ENCODE measurements at places on chromosomes 12 and 14.

GRCh38 chr14:100735271-100735670 is 8.6 kb downstream of the DLK1 start:
- DNase-seq, result no peak

DNA sequence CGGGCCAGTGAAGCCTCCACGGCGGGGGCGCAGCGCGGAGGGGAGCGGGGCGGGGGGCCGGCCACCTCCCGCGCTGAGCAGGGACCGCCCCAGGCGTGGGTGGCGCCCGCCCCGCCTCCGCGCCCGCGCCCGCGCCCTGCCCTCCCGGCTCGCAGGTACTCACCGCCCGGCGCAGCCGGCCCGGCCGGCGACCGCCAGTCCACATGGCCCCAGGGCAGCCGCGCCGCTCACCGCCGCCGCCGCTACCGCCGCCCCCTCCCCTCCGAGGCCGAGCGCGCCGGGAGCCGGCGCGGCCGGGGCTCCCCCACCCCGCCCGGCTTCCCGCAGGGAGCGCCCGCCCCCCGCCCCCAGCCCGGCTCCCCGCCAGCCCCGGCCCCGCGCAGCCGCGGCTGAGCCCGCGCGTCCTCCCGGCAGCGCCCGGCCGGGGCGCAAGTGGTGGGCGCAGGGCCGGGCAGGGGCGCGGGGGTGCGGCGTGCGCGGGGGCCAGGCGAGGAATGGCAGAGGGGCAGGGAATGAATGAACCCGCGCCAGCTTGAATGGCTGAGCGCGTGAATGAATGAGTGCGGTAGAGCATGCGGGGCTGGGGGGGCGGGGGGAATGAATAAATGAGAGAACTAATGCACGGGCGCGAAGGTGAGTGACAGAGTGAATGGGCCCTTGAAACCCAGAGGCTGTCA is at the start of gene BEGAIN:
Gene BEGAIN (minus strand): TSS at position 332 of the 677 bp plus-strand sequence. CDS start 127 bp downstream, at position 205.
- no peak for DNase-seq

DNA sequence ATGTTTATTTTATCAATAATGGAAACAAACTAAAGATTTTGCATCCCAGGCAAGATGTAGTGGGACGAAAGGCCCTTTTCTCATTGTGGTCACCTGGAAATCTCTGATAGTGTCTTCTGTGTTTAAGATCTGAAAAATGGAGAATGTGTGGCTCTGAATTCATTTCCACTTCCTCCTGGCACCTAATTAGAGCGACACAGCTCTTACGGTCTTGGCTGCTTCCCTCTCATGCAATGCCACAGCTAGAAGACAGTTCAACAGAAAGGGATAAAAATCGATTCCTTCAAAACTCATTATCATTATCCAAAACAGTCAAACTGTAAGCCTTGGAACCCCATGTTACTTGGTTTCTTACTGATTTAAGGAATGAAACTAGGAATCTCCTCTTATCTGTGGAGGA is 9.3 kb downstream of the ST8SIA1 start:
- DNase-seq, result no peak

- DNase-seq, result no peak
These were observed 1.6 kb upstream of the RPL10L start for GRCh38 chr14:46653031-46653755.

DNA sequence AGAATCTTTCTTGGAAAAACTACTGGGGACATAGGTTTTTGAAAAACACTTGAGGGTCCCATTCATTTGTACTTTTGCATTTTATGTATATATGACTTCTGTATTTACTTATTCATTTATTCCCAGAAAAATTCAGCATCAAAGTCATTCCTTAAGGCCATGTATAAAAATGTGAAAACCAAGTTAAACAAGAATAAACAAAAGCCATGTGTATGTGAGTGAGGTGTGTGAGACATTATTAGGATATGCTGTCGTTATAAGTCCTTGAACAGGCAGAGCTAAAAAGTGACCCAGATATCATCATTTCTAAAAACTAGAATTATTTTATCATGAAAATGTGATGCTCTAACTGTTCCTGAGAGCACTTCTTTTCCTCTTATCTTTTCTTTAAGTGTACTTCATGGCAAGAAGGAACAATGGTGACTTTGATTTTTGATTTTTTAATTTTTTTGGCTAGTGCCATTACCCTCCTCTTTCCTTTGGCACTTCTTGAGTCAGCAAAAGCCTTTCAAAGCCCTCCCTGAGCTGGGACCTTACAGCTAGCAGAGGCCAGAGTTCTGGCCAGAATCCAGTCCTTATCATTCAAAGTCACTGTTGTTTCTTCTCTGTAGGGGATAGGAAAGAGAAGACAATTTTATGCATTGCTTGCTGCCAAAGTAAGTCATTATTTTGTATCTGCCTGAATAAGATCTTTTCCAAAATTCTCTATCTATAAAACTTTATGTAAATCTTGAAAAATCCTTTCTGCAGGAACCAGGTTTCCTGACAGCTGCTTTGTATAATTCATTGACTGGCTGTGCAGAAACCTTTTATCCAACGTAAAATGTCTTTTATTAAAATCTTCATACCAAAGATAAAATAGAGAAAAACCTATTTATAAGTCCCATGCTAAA is 419.7 kb upstream of the PRICKLE1 start:
- no peak for DNase-seq

DNA sequence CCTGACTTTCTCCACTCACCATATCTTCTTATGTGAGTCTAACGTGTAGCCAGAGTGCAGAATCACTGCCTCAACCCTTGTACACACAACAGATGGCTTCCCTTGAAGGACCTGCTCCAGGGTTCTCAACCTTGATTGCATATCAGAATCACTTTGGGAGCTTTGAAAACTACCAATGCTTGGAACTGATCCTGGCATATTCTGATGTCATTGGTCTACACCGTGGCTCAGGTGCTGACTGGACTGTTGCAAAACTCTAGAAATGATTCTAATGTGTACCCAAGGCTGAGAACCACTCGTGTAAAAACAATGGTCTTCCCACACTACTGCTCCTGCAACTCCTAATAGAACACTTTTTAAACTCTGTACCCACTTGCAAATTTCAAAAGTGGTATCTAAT is 18.5 kb downstream of the TMEM132D start:
- no peak for DNase-seq

DNA sequence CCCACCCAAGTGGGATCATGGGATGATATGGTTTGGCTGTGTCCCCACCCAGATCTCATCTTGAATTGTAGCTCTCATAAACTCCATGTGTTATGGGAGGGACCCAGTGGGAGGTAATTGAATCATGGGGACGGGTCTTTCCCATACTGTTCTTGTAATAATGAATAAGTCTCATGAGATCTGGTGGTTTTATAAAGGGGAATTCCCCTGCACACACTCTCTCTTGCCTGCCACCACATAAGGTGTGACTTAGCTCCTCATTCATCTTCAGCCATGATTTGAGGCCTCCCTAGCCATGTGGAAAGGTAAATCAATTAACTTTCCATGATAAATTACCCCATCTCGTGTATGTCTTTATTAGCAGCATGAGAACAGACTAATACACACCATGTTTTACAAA is 109.2 kb downstream of the IGF1 start:
- no peak for DNase-seq

- DNase-seq, result no peak
These were observed 760 bp upstream of the MED13L start for GRCh38 chr12:116278279-116278626.

DNA sequence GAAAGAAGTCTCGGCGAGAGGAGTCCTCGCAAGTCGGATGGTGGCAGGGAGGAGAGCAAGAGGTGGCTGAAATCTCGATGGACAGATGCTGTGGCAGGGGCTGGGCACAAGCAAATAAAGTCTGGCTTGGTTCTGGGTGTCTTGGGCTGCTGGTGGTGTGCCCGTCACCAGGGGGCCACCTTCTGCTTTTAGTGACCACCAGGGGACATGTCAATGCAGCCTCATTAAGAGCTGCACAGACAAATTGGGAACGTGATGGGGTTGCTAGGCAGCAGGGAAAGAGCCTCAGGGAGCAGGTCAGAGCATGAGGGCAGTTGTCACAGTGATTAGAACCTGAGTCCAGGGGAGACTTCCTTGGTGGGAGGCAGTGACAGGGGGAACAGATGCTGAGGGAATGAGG is 44.0 kb downstream of the LRRC74A start:
- no peak for DNase-seq

- no peak for DNase-seq
These were observed 1.4 kb downstream of the TNS2 start for GRCh38 chr12:53051058-53051880.

DNA sequence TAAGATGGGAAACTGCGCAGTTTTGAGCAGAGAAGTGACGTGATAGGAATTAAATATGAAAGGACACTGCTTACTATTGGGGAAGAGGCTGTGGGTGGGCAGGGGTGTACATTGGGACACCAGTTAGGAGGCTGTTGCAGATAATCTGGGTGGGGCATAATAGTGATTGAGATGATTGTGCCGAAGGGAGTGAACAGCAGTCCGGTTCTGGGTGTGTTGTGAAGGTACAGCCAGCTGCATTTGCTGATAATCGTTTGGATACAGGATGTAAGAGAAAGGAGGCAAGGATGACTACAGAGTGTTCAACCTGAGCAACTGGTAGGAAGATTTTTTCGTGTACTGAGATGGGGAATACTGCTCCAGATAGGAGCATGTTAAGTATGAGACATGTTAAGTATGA is 205.2 kb upstream of the NEDD1 start:
- no peak for DNase-seq

GRCh38 chr12:68958322-68958721 is 25.4 kb upstream of the CPM start:
- DNase-seq, result no peak

- no peak for DNase-seq
These were observed 53.1 kb downstream of the GUCY2C start for GRCh38 chr12:14643251-14643650.

- no peak for DNase-seq
These were observed 30.5 kb upstream of the CCND2 start for GRCh38 chr12:4243091-4243490.

GRCh38 chr12:116323406-116324386 is 46.2 kb upstream of the MED13L start:
- no peak for DNase-seq

DNA sequence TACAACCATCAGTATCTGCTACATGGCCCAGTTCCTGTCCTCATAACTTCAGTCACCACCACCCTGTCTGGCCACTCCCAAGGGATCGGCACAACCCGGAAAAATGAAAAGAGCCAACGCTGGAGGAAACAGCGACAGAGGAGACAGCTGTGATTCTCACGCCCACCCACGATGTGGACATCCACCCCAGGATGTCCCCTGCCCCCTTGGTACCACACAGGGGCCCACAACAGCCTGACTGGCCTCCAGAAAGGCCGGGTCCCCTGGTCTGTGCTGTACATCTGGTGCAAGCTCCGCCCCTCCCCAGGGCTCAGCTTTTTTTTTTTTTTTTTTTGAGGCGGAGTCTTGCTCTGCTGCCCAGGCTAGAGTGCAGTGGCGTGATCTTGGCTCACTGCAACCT is 12.5 kb downstream of the RPS6KL1 start:
- DNase-seq, result no peak

DNA sequence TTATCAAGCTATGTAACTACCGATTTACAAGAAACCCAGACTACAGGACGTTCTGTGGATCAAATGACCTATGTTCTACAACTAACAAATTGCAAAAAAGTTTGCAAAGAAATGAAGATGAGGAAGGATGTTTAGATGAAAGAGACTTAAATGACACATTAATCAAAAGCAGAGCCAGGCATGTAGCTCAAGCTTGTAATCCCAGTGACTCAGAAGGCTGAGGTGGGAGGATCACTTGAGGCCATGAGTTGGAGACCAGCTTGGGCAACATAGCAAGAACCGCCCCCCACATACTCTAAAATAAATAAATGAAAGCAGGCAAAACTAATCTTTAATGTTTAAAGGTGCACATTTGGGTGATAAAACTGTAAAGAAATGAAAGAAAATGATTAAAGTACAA is 331.9 kb downstream of the BTG1 start:
- DNase-seq, result no peak

GRCh38 chr12:131368668-131369071 is 342.2 kb upstream of the SFSWAP start:
- DNase-seq, result no peak

DNA sequence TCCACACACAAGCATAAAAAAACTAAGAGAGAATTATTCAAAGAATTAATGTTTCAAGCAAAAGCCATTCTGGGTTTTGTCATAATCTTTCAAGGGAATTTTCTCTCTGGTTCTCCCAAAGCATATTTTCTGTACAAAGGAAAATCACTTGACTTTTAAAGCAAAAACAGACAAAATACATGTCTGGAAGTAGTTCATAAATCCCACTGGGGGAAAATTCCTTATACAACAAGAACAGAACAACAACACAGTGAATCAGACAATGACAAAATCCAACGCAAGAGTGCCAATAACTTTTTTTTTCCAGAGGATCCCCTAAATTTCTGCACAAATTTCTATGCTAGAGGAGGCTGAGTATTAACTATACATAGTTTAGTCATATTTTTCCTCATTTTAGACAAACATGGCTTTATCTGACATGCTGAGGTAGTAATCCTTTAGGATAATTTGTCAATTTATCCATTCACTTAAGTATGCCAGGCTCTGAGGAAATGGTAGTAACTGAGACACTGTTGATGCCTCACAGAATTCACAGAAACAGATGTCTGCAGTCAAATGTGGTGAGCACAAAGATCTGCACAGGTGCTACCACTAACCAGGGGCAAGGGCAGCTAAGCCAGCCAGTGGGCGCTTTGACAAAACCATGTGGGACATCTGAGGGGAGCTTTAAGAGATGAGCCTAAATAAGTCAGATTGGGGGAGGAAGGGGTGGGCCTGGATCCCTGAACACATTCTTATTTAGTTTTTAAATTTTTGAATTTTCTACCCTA is 38.0 kb downstream of the GRIP1 start:
- no peak for DNase-seq

- no peak for DNase-seq
These were observed 666.5 kb downstream of the FLRT2 start for GRCh38 chr14:86196471-86196870.

- no peak for DNase-seq
These were observed 159.5 kb downstream of the ZFP36L1 start for GRCh38 chr14:68633131-68633991.

- no peak for DNase-seq
These were observed 31.9 kb downstream of the ERG28 start for GRCh38 chr14:75628816-75629215.

- no peak for DNase-seq
These were observed 75.9 kb upstream of the C12orf71 start for GRCh38 chr12:27158297-27158696.

DNA sequence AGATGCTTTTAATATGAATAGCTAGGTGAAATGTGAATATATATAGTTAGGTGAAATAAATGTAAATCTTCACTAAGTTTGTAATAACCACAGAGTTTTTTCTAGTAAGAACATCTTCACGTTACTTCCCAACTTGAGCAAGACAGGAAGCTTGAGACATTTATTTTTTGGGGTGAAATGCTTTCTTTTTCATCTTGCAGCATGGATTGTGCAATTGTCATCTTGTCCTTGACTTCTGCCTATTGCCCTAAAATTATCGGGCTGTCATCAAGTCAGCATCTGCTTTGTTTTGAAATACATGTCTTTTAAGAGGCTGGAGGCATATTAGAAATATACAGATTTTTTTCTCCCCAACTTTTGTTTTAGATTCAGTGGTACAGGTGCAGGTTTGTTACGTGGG is 433.9 kb downstream of the PCNX1 start:
- no peak for DNase-seq

- DNase-seq, result peak; percentile 66
These were observed 50.6 kb downstream of the WDHD1 start for GRCh38 chr14:54976316-54976715.

GRCh38 chr12:48956279-48957140 is 777 bp downstream of the ARF3 start:
- peak; percentile 74 for DNase-seq

- DNase-seq, result no peak
These were observed 58.2 kb downstream of the DIO3 start for GRCh38 chr14:101619484-101619883.

GRCh38 chr12:67068761-67069450 is 200.3 kb upstream of the CAND1 start:
- DNase-seq, result no peak

GRCh38 chr14:95065411-95065810 is 91.9 kb downstream of the DICER1 start:
- no peak for DNase-seq
